Stimulated activated CD8-positive, alpha-beta memory T cell treated with anti-CD3 and anti-CD28 coated beads, Interleukin-4, amount 100 ng/mL, for 1 hour (primary cell): ENCODE measurements at places on chromosomes 1 and 21.

DNA sequence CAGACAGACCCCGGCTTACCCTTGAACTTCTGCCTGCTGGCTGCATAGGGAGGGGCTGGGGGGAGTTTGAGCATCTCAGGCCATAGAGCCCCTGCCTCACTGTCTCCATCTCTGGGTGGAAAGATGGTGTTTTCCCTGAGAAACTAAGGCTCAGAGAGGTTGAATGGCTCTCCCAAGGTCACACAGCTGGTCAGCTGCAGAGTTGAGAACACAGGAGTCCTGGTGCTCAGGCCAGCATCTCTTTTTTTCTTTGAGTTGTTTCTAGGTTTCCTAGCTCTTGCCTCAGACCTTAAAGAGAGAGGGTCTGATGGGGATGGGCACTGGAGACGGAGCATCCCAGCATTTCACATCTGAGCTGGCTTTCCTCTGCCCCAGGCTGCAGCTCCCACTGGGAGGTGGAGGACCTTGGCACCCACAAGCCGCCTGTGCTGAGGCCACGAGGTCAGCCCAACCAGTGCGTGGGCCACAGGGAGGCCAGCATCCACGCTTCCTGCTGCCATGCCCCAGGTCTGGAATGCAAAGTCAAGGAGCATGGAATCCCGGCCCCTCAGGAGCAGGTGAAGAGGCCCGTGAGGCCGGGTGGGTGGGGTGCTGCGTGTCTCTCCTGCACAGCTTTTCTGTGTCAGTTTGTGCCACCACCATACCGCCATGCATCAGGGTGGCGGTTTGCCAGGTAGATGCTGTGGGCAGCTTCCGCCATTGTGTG lies 21.8 kb downstream of the PCSK9 start:
- DNase-seq = no peak

DNA sequence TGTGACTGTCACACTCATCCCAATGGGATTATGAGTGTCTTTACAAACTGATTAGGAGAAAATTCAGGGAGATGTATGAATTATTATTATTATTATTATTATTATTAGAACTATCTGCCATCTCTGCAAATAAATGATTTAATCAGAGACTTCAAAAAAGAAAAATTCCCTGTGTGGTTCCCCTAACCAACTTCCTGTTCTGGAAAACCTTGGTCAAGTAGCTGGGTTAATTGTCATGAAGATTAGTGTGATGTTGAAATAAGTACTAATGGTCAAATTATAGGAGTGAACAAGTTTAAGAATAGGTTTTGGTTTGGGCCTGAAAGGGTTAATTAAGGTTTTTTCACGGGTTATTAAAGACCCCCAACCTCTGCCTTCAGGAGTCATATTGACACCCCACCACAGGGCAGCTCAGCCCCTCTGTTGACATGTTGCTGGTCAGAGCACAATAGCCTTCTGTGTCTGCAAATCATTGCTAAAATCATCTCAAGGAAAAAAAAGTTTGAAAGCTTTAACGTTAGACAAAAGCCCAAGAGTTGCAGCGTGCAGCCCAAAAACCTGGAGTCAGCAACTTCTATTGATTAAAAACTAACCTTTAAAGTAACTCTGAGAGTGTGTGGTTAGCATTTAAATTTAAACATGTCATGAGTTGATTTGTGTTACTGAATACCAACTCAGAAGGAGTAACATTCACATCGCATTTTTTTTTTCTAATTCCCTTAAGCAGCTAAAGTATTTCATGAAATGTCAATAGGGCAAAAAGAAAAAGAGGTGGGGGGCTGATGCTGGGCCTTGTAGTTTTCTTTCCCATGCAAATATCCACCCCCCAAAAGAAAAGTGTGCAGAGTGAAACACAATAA lies 272.5 kb downstream of the TM2D1 start:
- no peak for DNase-seq

DNA sequence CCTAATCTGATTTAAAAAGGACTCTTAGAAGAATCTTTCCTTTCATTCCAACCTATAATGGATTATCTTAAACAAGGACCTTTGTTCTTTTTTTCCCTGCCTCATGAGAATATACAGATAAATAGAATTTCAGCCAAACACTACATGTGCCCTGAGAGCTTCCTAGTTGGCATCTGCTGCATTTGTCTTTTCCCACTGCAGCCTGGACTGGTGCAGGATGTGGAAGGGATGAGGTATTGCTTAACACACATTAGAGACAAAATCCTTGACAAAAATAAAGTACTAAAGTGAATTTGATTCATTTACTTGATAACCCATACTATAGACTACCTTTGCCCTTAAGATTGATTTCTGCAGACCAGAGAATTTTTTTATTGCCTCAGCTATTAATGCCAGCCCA lies 59.5 kb downstream of the PALMD start:
- no peak for DNase-seq

- no peak for DNase-seq
Measured at GRCh38 chr1:67214420-67215174, 48.3 kb downstream of the IL23R start.

GRCh38 chr1:160428655-160429054 lies 28.3 kb downstream of the VANGL2 start:
- DNase-seq = no peak

DNA sequence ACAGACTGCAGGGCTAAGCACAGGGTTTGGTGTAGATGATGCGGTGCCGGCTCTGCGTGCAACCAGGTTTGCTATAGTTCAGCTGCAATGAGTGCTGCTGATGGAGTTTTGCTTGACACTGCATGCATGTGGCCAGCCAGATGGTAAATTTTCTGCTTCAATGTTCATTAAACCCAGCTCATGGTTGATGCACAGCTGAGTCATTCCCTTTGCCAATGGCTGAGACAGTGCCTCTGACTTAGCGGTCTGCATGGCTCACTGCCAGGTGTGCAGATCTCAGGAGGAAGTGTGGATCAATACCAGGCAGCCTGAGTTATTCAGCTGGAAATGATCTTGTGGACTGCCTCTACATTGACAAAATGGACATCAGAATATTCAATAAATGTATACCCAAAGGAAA lies 172.7 kb upstream of the ZP4 start:
- no peak for DNase-seq

- DNase-seq = no peak
Measured at GRCh38 chr1:222627232-222627631, 9.3 kb downstream of the MIA3 start.

DNA sequence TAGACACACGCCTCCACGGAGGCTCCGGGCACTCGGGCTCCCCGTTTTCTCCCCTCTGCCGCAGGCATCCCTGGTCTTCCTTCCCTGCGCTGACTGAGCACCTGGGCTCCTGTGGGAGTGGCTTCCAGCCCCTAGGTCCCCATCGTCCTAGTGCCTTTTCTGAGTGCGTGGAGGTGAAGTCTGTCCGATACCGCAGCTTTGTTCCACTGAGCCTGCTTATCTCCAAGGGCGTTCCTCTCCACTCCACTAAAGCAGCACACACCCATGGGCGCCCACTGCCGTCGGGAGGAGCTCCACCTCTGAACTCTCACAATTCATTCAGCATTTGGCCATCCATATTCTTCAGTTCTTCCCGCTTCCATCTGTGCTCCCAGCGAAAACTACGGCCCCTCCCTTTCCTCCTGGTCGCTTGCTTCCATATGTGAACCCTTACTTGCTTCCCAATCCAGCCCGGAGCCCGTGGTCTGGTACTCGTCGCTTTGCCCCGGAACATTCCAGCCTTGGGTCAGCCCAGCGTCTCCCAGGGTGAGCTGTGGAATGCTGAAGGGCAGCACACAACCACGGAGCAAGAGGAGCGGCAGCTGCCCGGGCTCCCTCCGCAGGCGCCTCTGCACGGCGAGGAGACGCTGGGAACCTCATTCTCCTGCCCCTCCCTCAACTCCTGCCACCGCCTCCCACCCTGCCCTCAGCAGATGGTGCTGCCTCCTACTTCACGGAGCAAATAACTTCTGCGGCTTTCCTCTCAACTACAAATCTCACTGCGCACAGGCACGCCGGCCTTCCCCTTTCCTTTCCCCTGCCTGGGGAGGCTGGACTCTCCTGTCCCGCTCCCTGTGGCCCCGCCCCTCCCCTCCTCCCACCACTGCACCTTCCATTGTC lies 27.5 kb downstream of the ATP8B2 start:
- no peak for DNase-seq

- no peak for DNase-seq
Measured at GRCh38 chr1:116012716-116013115, 36.4 kb downstream of the SLC22A15 start.

DNA sequence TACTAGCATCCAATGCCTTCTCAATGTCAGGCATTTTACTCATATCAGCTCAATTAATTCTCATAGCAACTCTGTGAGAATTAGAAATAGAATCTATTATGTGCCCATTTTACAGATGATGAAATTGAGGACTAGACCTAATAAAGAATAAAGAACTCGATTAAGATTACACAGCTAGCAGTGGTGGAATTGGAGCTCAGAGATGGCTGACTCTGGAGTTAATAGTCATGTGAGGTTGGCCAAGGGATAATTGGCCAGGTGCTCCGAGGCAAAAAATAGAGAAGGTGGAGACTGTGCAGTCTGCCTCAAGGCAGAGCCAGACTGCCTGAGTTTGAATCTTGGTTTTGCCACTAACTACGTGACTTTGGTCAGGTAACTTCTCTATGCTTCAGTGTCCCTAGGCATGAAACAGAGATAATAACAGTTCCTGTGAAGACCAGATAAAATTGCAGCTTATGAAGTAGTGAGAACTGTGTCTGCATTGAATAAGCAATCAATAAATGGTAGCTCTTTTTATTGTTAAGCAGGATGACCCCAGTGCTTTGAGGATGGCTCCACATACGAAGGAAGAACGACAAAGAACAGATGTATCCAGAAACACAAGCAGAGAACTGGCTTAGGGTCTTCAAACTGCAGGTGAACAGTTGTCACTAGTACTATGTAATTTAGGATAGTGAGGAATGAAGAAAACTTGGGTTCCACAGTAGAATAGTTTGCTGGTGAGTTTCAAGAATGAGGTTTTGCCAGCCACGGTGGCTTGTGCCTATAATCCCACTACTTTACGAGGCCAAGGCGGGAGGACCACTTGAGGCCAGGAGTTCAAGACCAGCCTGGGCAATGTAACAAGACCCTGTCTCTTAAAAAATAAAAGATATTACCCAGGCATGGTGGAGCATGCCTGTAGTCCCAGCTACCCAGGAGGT lies 6.9 kb upstream of the CCSAP start:
- no peak for DNase-seq

DNA sequence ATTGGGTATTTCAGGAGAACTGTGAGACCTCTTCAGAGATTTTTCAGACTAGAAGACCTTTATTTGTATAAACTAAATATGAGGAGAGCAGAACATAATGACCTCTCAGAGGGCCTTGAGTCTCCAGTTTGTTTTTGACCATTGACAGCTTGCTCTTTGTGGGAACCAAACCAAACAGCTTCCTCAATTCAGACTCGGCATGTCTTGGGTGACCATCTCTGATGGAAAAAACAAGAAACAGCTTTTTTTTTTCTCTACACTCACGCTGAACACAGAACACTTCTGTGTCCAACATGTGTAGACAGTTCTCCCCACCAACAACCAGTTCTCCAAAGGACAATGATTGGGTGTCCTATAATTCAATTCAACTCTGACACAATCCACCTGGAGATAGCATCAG lies 11.5 kb downstream of the ATP1A4 start:
- no peak for DNase-seq

DNA sequence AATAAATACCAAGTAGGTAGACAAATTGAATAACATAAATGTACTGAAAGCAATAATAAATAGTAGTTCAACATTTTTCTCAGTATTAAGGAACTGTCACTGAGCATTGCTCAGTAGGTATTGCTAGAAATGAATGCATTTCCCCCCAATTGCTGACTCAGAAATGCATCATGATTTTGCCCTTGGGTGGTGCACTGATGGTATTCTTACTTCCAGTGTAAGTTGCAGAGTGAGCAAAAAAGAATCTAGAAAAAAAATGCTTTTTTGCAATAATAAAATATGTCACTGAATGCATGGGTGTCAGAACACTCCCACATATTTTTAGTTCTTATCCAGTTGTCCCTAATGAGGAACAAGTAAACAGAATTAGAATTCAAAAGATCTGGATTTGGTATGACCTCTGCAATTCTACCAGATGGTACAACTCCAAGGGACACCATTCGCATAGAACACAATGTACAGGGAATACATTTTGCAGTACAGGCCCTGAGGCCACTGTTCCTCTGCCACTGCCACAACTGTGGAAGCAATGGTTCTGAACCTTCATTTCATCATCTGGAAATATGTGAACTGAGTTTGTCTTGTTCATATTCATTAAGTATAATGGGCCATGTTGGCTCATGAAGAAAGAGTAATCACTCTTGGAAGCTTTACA lies 78.0 kb downstream of the ATP6V1G3 start:
- no peak for DNase-seq

GRCh38 chr1:15475752-15476314 lies at the start of gene CELA2B:
Gene CELA2B, plus strand, starts transcription at chr1:15476104. Its CDS starts 22 bp downstream, at chr1:15476126.
- no peak for DNase-seq

DNA sequence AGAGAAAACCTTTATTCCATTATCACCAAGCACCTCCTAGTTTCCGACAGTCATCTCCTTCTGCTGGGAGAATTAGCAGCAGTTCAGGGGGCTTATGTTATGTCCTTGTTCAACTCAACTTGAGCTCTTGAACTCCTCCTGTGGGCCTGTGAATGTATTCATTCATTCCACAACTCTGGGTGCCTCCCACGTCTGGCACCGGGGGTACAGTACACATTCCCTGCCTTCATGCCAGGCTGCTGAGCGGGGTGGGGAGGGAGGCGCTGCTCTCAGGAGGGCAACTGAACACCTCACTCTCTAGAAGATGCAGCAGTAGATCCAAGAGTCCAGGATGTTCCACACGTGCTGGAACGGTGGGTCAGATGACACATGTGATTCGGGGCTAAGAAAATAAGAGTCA lies 4.3 kb upstream of the MX2 start:
- DNase-seq = no peak

- DNase-seq = no peak
Measured at GRCh38 chr1:67560580-67561255, 124.3 kb upstream of the GADD45A start.

- no peak for DNase-seq
Measured at GRCh38 chr1:169090308-169090899, 16.1 kb upstream of the ATP1B1 start.

DNA sequence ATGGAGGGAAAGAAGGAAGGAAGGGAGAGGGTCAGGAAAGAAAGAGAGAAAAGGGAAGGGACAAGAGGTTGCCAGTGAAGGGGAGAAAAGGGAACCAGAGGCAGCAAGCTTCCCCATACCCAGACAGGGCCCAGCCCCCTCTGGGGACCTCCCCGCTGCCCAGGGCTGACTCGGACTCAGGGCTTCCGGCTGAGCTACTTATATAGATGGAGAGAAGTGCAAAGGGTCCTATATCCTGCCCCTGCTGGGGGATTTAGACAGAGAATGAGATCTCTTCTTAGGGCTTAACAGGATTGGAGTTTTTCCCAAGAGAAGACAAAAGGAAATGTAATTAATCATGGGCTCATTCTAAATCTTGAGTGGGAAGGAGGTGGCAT lies at the start of gene ETV3L:
Gene ETV3L, minus strand, starts transcription at position 176 of the 377 bp plus-strand sequence. CDS start 285 bp downstream, outside the sequence.
- DNase-seq = no peak

GRCh38 chr1:2855206-2856065 lies 53.9 kb upstream of the TTC34 start:
- no peak for DNase-seq

DNA sequence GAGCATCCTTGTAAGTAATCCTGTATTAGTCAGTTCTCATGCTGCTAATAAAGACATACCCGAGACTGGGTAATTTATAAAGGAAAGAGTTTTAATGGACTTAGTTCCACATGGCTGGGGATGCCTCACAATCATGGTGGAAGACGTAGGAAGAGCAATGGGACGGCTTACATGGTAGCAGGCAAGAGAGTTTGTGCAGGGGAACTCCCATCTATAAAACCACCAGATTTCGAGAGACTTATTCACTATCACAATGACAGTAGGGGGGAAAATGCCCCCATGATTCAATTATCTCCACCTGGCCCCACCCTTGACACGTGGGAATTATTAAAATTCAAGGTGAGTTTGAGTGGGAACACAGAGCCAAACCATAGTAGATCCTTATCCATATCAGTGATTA lies 124.7 kb downstream of the HIVEP3 start:
- DNase-seq = no peak
